ENCODE measurements at places on chromosomes 6 and 20. TPM values are rescaled to one million over a fixed set of nuclear protein-coding genes. Genes with fewer than 3 reads are reported as not detected.

DNA sequence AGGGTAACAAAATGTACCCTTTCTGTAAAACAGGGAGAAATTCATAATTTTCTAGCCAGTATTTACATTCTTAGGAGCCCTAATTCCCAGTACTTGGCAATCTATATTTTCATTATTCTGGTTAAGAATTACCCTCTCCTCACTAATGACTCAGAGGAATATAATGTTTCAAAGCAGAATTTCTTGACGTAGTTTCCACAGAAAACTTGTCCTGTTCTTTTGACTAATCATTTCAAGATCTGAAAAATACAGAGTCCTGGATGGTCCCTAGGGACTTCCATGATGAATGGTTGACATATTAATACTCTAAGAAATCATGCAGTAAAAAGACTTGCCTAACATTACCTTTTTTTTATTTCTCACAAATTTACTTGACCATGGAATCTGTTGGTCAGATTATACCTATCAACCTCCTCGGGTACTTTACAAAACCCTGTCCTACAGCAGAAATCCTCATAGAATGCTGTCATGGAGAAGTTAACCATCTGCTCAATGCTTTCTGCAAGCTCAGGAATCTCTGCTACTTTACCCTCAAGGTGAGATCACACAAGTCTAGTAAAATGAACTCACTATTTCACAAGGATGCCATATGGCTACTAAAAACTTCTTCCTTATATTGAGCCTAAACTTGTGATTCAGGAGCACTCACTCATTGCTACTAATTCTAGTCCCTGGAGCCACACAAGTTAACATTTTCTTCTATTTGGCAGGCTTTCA, 202.1 kb upstream of the CNR1 start:
- DNase-seq = no peak

Gene HLA-DRB1
- total RNA-seq = 174 TPM

GRCh38 chr6:106547601-106548453, 81.5 kb downstream of the RTN4IP1 start:
- no peak for DNase-seq

DNA sequence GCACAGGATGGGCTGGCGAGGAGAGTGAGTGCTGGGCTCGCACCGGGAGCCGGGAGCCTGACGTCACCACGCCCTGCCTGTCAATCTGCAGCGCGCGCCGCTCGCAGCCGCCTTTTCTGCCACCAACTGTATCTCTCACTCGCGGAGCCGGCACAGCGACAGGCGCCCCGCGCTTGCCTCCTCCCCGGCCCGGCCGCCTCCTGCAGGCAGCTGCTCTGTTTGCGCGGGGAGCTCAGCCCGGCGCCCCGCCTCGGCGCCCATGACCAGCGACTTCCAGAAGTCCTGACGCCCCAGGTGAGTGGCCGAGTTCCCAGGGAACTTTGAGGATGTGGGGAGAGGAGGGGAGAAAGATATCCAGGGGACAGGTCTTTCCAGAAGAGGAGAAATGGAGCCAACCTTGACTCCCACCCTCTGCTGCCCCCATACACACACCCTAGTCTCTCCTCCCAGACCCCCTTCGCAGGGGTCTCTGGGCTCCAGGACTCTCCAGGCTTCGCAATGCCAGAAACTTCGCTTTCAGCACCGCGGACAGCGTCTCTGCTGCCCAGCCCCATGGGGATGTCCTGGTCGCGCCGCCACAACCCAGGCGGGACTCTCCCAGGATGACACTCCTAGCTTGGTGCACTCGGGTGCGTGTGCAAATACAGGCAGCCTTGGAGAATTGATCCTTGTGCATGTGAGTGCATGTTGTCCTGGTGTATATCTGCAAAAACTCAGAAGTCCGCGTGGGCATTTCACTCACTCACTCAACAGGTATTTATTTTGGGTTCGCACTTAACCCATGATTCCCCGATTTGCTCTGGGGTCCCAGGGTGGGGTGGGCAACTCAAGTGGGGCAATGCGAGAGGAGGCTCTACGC, at the start of gene GPR6:
TSS of gene GPR6 (plus strand) at position 138 of the 859 bp plus-strand sequence. CDS start 802 bp downstream, outside the sequence.
- DNase-seq = peak; percentile 61

- no peak for DNase-seq
Observed at GRCh38 chr20:50582591-50583234, 72.5 kb downstream of the PTPN1 start.

Gene TMEM200A
- total RNA-seq = 1.9 TPM

Data from mucosa of gallbladder (tissue), 1 donor.